ENCODE measurements at places on chromosomes 1 and 21.

GRCh38 chr1:9357958-9358357, 65.3 kb downstream of the SPSB1 start:
- DNase-seq = no peak

- DNase-seq = no peak
Measured at GRCh38 chr21:20800106-20800505, 198.1 kb upstream of the NCAM2 start.

GRCh38 chr1:231933711-231934626, 307.4 kb downstream of the DISC1 start:
- no peak for DNase-seq

DNA sequence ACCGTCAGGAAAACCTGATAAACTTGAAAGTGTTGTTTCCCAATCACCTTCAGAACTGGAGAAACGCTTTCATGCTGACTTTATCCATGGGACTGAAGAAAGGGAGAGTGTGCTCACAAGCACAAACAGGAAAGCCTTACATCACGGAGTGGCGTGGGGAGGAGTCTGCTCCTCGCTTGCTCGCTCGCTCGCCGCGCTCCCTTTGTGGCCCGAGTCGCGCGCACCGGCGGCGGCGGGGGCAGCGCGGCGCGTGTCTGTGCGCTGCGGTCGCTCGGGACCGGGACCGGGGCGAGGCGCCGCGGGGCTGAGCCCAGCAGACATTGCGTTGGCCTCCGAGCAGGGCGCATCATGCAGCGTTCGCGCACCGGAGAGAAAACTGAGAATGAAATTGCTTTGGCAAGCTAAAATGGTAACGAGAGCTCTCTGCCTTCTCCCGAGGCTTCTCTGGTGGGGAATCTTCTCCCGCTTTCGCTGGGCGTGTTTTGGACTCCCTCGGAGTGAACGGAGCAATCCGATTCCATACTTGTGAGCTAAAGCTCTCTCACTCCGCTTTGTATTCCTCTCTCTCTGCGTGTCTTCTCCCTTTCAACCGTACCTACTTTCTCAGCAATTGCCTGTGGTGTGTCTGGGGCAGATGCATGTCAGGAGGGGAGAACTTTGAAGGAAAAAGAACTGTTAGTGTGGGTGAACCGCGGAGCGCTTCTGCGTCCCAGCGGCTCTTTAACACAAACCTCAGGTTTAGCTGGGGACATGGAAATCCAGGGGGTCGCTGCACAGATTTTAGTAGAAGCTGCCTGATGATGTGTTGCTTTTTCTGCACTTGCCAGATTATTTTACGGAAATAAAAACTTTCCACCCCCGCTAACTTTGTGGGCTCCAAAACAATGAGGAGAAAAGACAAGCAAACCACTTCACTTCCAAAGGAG, at the start of gene RGL1:
RGL1 (plus strand) TSS at position 205 of the 926 bp plus-strand sequence; CDS start at position 383, 178 bp downstream.
- DNase-seq = peak; percentile 18

DNA sequence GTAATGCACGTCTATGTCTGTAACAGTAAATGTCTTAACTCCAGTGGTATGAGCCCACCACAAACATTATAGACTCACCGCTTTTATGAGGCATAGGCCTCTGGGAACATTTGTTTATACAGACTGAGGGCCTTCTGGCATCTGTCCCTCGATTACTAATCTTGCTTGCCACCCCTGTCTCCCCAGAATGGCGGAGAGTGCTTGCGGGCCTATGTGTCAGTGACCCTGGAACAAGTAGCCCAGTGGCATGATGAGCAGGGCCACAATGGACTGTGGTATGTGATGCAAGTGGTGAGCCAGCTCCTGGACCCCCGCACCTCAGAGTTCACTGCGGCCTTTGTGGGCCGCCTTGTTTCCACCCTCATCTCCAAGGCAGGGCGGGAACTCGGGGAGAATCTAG, 18.3 kb upstream of the SHISA4 start:
- no peak for DNase-seq

- no peak for DNase-seq
Measured at GRCh38 chr1:161722406-161722805, 1.1 kb downstream of the FCRLB start.

Data from stimulated activated CD4-positive, alpha-beta T cell treated with anti-CD3 and anti-CD28 coated beads, Interleukin-1b, Interleukin-23, amount 100 ng/mL, for 4 hours (primary cell).